ENCODE measurements at places on chromosomes 6 and 20. TPM values are rescaled to one million over a fixed set of nuclear protein-coding genes. Genes with fewer than 3 reads are reported as not detected.

The NT5DC1 gene
- total RNA-seq, result 12.3 TPM

The RAB32 gene
- 26.2 TPM for total RNA-seq

The WFDC2 gene
- 122 TPM for total RNA-seq

The CALHM5 gene
- total RNA-seq, result 1.8 TPM

The TRIM31 gene
- total RNA-seq, result not detected

The CALHM4 gene
- 0.57 TPM for total RNA-seq

The HAO1 gene
- not detected for total RNA-seq

The MAP3K5 gene
- 98.4 TPM for total RNA-seq

The ZSCAN9 gene
- 17.3 TPM for total RNA-seq

The SLPI gene
- 202 TPM for total RNA-seq

The CAPN11 gene
- 5.9 TPM for total RNA-seq

The PACRG gene
- 63.8 TPM for total RNA-seq

The TNXB gene
- 18.5 TPM for total RNA-seq

The LTB gene
- total RNA-seq, result not detected

DNA sequence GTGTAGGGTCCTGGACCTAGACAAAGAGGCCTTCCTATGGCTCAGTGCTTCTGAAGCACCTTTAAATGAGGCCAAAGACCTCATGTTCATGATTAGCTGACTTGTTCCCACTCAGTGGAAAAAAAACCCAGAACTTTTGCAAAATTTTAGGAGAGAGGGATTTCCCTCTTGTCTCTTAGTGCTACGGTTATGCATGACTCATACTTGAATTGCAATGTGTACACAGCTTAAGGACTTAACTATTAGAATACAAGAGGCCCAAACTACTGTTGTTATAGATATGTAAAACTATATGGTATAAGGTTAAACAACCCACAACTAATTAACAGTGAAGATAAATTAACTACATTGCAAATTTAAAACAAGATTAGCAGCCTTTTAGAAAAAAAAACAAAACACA is 32.3 kb upstream of the HLA-A start:
- no peaks in the 10 kb centered on the region for H3K27me3 ChIP-seq
- no peaks in the 10 kb centered on the region for H3K4me1 ChIP-seq
- H3K27ac ChIP-seq, result no peak overlapping the region
- no peaks in the 10 kb centered on the region for H3K36me3 ChIP-seq

GRCh38 chr20:55173601-55174000 is 698.2 kb downstream of the DOK5 start:
- no peaks in the 10 kb centered on the region for H3K27me3 ChIP-seq
- H3K4me3 ChIP-seq, result no peak overlapping the region
- DNase-seq, result no peak

DNA sequence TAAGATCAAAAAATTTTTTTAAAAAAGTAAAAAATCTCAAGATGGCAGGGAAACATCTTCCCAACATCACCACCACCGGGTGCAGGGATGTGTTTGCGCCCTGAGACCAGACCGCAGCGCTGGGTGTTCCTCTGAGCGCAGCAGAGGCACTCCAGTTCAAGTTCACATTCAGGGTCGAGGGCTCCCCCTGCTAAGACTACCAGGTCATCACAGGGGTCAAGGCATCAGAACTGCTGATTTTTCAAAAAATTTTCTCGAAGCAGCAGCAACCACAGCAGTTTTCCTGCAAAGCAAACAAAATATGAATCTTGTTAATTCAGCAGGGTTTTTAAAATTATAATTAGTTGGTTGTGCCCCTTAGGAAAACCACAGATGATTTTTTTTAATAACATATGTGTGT is 83.1 kb downstream of the MYLK4 start:
- no peaks in the 10 kb centered on the region for H3K36me3 ChIP-seq
- no peaks in the 10 kb centered on the region for H3K27me3 ChIP-seq
- no peaks in the 10 kb centered on the region for H3K4me1 ChIP-seq
- H3K27ac ChIP-seq, result no peak overlapping the region

DNA sequence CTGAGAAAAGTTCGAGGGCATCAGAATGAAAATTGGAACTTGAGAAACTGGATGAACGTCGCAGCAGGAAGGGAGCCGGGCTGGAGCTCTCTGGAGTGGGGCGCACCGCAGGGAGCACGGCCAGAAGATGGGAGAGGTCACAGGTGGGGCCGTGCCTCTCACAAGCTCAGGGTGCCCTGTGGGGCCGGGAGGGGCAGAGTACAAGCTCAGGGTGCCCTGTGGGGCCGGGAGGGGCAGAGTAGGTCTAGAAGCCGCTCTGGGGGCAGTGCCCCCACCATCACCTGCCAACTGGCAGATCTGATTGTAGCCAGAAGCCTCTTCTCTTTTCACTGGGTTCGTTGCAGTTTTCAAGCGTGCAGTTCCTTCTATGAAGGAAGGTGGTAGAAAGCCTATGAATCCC is 61.1 kb upstream of the SNX9 start:
- H3K36me3 ChIP-seq, result no peaks in the 10 kb centered on the region
- no peak overlapping the region for H3K4me3 ChIP-seq
- DNase-seq, result no peak
- no peaks in the 10 kb centered on the region for H3K27me3 ChIP-seq
- peaks cover 5% of the 10 kb centered on the region for H3K4me1 ChIP-seq

GRCh38 chr6:45587229-45588060 is 209.7 kb upstream of the SUPT3H start:
- H3K27me3 ChIP-seq, result no peaks in the 10 kb centered on the region
- peaks cover 2% of the 10 kb centered on the region for H3K4me1 ChIP-seq
- no peak for DNase-seq
- no peak overlapping the region for H3K27ac ChIP-seq

- no peak overlapping the region for H3K4me3 ChIP-seq
- H3K36me3 ChIP-seq, result no peaks in the 10 kb centered on the region
- DNase-seq, result no peak
- H3K4me1 ChIP-seq, result no peaks in the 10 kb centered on the region
Observed at GRCh38 chr6:157688275-157688959, 134.6 kb upstream of the SNX9 start.

DNA sequence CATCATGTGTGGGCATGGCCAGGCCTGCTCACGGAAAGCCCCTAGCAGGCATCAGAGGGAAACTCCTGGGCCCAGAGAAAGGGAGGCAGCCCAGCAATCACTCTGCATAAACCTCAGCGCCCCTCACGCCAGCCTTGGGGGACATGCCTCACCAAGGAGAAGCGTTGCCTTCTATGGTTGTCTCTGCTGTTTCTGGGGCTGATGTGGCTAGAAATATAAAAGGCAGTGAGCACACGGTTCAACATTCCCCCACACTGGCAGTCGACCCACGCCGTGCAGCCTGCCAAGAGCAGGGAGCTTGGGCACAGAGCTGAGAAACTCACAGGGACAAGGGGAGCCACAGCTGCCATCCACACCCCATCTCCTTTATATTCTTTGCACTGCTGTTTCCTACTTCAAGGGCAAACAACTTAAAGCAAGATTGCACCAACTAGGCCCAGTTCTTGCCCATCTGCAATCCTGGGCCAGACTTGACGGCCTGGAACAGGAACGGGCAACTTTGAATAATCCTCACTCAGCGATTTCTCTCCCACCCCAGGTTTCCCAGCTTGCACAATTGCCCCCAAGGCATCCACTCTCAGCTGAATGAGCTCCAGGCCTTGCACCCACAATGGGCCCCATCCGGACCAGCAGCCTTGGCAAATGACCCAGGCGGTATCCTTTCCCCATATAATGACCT is 35.5 kb upstream of the FOXC1 start:
- H3K27ac ChIP-seq, result peak overlapping the region; percentile 67
- no peaks in the 10 kb centered on the region for H3K4me1 ChIP-seq
- no peak overlapping the region for H3K4me3 ChIP-seq
- DNase-seq, result no peak

DNA sequence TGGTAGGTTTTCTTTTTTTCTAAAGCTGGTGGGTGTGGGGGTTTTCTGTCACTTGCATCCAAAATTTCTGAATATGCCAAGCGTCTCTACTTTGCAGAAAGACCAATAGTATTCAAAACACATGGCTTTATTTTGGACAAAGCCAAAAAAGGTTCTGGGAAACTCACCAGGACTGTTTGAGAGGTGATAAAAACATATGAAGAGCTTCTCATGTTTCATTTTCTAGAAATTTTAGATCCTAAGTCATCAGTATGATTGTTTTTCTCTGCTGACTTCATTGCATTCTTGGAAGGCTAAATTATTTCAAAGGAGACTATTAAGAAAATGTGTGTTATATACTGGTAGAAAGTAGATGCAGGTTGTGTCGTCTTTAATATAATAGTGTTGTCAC is 51.3 kb downstream of the GCLC start:
- H3K27me3 ChIP-seq, result no peaks in the 10 kb centered on the region
- no peak for DNase-seq
- H3K4me1 ChIP-seq, result no peaks in the 10 kb centered on the region
- no peak overlapping the region for H3K27ac ChIP-seq

GRCh38 chr6:150579611-150580010 is 20.1 kb upstream of the PLEKHG1 start:
- no peaks in the 10 kb centered on the region for H3K36me3 ChIP-seq
- H3K4me3 ChIP-seq, result no peak overlapping the region
- DNase-seq, result peak; percentile 13
- no peak overlapping the region for H3K27ac ChIP-seq

DNA sequence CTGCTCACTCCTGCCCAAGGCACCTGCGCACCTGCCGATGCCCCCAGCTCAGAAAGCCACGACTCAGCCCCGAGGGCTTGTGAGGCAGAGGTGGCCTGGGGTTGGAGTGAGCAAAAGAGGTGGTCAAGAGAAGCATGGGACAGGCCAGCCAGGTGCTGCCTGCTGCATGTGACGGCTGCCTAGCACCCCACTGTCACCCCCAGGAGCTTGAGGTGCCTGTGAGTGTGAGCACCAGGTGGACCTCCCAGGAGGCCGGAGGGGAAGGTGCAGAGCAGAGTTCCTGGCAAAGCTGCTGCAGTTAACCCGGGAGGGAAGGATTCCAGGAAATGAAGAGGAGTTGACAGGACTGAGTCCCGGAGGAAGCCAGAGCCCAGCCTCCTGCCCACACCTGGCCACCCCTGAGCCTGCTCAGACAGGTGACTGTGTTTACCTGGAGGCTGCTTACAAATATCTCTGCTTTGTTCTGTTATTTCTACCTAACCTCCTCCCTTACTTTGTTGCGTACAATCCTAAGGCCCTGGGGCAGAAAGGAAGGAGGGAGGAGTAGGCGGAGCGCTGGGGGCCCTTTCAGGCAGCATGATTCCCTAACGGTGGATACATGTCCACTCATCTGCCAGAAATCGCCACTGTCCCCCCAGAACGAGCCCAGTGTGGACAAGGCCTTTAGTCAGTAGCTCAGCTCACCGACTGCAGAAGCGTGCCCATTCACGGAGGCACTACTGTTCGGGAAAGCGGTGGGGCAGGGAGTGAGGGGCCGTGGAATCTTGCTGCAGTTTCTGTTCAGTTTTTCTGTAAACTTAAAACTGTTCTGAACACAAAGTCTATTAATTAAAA is 87.5 kb upstream of the MPC1 start:
- DNase-seq, result peak; percentile 35
- H3K27me3 ChIP-seq, result no peaks in the 10 kb centered on the region
- no peaks in the 10 kb centered on the region for H3K36me3 ChIP-seq
- H3K27ac ChIP-seq, result no peak overlapping the region
- H3K4me1 ChIP-seq, result no peaks in the 10 kb centered on the region

DNA sequence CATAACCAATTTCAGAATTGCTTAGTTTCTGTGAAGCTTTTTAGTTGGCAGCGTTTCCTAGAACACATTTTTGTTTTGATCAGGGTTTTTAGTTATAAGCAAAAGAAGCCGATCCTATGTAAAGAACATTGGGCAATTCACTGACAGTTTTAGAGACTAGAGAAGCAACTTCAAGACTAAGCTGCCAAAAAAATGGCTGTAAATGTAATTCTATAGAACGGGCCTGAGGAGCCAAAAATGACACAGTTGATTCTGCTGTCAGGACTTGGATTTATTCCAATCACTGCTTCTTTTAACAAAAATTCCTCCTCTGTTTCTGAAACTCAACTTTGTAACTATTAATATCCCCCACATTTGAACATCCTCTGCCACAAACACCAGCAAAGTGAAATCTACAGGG is 236.0 kb upstream of the EYS start:
- no peaks in the 10 kb centered on the region for H3K27me3 ChIP-seq
- no peak for DNase-seq
- no peaks in the 10 kb centered on the region for H3K4me1 ChIP-seq

GRCh38 chr20:48766205-48766604 is 61.6 kb downstream of the PREX1 start:
- no peak for DNase-seq
- H3K4me1 ChIP-seq, result no peaks in the 10 kb centered on the region
- H3K27me3 ChIP-seq, result no peaks in the 10 kb centered on the region
- no peak overlapping the region for H3K4me3 ChIP-seq
- H3K27ac ChIP-seq, result no peak overlapping the region
- H3K36me3 ChIP-seq, result no peaks in the 10 kb centered on the region

DNA sequence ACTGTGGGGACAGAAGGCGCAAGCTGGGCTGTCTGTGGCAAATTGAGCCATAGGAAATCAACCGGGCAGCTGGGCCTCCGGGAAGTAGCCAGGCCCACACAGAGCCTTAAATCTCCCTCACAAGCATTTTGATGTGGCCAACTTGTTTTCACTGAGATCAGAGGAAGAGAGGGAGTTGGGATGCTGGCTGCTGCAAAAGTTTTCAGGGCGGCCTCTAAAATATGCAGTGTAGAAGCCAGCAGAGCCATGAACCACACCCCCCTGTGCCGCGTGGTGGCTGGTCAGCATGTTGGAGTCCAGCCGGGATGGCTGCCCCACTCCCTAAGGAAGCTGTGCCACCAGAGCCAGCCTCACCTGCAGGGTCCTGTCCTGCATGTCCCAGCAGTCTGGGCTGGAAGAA is 167.4 kb downstream of the CDC5L start:
- peaks cover 18% of the 10 kb centered on the region for H3K4me1 ChIP-seq
- H3K27ac ChIP-seq, result no peak overlapping the region
- no peak overlapping the region for H3K4me3 ChIP-seq
- no peak for DNase-seq
- H3K27me3 ChIP-seq, result no peaks in the 10 kb centered on the region

DNA sequence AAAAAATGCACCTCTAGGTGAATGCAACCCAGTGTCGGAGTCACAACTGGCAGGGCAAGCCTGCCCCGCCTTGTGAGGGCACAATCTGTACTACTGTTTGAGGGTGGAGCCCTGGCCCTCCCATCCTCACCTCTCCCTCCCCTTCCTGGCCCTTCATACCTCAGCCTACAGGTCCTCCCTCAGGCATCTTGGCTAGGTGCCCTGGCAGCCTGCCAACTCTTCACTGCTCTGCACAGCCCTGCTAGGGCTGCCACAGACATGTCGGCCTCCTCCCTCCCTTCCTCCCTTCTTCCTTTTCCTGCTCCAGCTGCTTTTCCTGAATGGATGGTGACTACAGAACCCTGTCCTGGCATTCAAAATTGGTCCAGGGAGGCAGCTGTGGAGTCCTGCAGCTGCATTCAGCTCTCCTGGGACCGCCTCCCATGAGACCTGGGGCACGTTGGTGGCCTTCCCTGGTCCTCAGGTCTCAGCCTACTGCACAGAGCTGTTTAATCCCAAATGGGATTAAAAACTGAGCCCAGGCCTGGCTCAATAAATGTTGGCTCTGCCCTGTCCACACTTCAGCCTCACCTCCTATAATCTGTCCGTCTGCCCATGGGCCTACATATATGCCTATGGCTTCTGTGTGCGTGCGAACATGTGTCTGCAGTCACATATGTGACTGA is 52.7 kb downstream of the CDH22 start:
- no peak overlapping the region for H3K27ac ChIP-seq
- H3K36me3 ChIP-seq, result no peaks in the 10 kb centered on the region
- H3K4me3 ChIP-seq, result no peak overlapping the region

Measured in prostate gland (tissue), 2 donors.